DMS 273 treated with DMSO at 0.1 percent for 48 hours (cell line): ENCODE measurements at places on chromosomes 6 and 20.
A peak's percentile ranks its signal among the peaks of the same experiment; 100 is the strongest.

DNA sequence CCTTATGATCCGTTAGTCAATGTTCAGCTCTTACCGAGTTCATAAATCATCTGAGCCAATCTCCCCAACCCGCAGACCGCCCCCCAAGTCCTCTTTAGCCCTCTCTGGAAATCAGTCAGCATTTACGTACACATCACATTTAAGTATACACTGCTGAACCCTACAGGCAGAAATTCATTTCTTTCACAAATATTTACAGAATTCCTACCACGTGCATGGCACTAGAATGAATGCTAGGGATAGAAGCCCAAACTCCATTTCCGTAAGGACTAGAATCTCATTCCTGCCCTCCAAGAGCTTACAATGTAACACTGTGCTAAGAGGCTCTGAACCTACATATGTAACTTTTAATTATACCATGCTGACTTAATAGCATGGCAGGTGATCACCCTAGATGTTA lies 1.8 kb downstream of the OSER1 start:
- DNase-seq = no peak

- DNase-seq = no peak
Observed at GRCh38 chr6:164163239-164163638, 748.7 kb downstream of the QKI start.

GRCh38 chr20:11229772-11230171 lies 556.0 kb upstream of the JAG1 start:
- DNase-seq = no peak

GRCh38 chr6:140932909-140933308 lies 1199.8 kb upstream of the GJE1 start:
- no peak for DNase-seq

DNA sequence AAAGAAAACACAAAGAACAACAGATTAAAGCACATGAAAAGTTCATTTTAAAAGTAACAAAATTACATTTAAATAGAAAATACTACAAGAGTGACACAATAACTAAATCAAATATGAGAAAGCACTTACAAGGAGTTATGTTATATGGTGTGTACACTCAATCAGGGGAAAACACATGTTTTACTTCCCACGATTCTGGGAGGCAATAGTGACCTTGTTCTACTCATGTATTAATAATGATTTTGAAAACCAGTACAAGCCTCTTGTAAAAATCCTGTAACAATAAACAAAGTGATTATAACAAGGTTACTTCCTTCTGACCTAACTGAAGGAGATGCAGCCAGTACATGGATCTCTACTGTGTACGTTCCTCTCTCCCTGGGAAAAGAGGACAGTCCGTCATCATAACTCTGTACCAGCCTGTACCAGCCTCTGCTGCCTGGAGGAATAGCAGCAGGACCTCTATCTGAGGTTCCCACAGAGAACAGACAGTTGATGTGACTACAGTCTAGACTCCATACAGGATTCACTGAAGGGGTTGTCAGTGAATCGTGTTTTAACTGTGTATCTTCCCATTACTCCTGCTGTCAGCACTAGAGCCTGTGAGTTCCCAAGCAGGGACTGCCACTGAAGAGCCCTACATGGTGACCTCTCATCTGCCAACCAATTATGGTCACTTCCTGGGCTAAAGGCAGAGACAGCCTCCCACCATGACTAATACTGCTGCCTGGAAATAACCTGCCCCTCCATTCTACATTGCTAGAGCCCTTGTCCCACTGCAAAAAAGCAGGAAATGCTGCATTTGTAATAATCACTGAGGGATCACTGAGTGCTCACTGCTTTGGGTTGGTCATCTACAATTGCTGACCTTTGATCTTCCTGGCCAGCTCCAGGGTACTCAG lies 149.7 kb downstream of the KIF16B start:
- no peak for DNase-seq

- DNase-seq = no peak
Observed at GRCh38 chr6:28134015-28134414, 7.7 kb upstream of the ZKSCAN8 start.

GRCh38 chr20:2300420-2300819 lies 4.6 kb downstream of the TGM3 start:
- no peak for DNase-seq

DNA sequence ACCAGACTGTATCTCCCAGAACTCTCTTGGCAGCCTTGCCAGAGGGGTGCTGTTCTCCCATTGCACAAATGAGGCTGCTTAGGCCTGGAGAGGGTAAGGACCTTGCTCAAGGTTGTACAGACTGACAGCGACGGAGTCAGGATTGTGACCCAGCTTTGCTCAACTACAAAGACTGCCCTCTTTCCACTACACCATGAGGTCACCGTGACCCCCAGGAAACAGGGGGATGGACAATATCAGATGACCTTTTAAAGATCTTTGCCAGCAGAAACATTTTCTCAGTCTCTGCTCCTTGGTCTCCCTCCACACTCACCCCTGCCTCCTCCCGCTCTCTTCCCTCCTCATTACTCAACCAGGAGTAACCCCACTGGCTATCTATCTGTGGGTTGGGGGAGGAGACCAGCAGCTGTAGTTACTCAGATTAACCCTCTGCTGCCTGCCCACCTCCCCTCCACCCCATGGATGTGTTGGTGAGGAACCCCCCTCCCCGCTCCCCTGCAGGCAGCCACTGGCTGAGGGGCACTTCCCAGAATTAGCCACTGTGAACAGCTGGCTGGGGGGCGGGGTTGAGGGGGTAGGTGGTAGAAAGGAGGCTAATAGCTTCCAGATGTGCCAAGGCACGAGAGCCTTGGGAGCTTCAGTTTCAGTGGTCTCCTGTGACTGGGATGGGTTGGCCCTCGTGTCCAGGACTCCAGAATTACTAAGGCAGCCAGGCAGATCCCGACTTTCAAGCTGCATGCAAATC lies 26.9 kb upstream of the MRPS18A start:
- DNase-seq = no peak

- no peak for DNase-seq
Observed at GRCh38 chr6:9647071-9647445, 767.8 kb downstream of the TFAP2A start.

GRCh38 chr6:95274686-95275235 lies 302.6 kb upstream of the MANEA start:
- DNase-seq = no peak

DNA sequence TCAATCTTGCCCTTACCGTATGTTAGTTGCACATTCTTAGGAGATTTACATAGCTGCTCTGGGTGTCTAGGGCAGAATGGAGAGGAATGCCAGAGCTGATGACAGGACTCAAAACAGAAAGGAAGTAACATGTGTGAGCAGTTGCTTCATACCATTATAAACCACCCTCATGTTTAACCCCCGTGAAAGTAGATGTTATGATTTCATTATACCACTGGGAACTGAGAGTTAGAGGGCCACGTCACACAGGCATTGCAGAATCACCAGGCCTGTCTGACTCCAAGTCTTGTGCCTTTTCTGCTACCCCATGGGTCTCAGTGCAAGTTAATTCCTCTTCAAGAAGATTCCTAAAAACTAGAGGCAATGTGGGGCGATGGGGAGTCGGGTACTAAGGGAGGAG lies 23.5 kb upstream of the SIM1 start:
- no peak for DNase-seq

DNA sequence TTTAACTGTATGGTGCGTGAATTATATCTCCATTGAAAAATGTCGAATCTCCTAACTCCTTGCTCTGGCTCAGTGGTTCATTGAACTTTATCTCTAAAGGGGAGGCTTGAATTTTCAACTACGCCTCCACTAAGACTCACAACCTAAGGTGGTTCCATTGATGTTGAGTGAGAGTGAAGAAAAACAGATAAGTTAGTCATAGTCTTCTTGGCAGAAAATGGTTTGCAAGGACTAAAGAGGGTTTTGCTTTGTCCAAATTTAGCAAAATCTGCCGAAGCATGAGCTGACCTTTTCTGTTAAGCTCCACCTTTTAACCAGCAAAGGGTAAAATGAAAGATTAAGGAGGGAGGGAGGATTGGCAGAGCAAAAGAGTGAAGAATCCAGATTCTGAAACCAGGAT lies 290.2 kb upstream of the SPTLC3 start:
- no peak for DNase-seq

- DNase-seq = no peak
Observed at GRCh38 chr6:106470316-106470715, 109.8 kb downstream of the CRYBG1 start.

GRCh38 chr20:34089655-34090345 lies 22.2 kb downstream of the EIF2S2 start:
- DNase-seq = no peak

DNA sequence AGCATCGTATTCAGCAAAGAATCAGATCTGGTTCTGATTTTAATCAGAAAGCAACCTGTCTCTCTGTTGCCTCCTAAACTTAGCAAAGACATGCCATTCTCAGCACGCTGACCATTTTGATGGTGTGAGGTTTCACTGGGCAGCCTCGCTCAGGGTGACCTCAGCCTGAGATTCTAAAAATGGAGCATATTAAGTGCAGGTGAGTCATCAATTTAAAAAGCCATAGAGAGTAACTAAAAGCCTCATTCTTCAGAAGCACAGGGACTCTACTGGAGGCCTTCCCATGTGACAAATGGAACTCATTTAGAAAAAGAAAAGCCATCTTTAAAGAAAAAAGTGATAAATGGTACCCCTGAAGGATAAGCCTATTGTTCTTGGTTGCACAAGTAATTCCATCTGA lies 91.3 kb downstream of the FILIP1 start:
- DNase-seq = no peak

DNA sequence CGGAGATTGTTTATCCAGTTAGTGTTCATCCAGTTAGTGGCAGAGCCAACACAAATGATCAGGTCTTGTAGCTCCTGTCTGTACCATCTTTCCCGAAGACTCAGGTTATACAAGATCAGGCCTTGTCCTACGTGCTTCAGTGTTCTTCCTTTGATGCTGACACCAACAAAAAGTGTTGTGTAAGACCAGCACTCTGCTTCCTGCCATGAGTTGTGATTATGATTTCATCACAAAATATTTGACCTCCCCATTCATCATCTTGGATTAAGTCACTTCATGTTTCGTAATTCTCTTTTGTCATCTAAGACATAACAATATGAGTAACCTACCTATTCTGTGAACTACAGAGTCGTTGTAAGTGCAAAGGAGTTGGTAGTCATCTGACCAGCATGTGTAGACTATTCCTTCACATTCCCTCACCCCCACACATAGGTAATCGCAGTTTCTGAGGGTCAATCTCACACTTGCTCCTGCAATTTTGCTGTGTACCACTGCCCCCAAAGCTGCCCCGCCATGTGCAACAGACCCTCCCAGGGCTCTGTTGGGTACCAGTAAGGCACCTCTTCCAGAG lies 135.6 kb upstream of the SLC22A23 start:
- DNase-seq = no peak

DNA sequence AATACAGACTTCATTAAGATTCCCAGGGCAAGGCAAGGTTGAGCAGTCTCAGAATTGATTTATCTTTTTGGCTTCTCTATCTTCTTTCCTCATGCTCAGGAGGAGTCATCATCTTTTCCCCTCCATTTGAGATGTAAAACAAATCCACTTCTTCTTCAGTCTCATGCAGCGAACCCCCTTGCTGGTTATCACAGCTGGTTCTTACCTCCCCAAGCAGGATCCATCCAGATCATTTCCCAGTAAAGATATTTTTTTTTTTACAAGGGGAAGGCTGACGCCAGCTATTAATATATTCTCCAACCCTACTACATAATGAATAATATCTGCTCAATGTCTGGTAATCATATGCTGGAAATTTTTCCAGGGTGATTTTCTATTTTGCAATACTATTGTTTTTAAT lies 508.9 kb upstream of the NOX3 start:
- DNase-seq = no peak

GRCh38 chr6:125780540-125781313 lies 10.0 kb upstream of the NCOA7 start:
- DNase-seq = peak; percentile 89

GRCh38 chr6:108896111-108896661 lies 48.0 kb downstream of the ARMC2 start:
- DNase-seq = no peak

DNA sequence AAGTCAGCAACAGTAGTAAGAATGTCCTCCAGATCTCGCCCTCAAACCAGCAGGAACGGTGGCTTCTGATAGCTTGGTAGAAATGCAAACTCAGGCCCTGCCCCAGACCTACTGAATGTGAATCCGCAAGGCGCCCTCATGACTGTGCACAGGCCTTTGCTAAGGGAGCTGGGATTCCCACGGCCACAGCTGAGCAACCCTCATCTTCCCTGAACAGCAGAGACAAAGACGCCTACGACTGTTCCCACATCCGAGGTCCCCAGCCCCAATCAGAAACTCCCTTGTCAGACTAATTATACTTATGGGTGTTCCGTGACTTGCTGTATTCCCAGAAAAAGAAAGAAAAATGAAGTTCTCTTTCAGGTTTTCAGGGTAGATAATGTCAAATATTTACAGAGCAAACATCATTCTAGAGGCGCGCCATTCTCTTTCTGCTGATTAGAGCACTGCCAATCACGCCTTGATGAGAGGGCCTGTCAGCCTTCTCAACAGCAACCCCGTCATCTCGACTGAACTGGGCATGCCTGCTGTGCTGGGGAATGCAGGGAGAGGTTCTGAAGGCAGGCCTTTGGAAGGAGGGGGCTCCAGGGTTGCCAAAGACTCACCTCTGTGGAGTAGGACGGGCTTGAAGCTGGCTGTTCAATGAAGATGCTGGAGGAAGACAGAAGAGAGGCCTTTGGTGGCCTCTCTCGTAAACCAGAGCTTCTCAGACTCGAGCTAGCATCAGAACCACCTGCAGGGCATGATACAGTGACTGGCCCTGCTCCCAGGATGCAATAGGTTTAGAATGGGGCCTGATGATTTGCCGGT lies 79.9 kb downstream of the ZNF217 start:
- DNase-seq = no peak

GRCh38 chr6:137493218-137494038 lies 766 bp downstream of the OLIG3 start:
- peak; percentile 83 for DNase-seq

- DNase-seq = no peak
Observed at GRCh38 chr20:53030061-53030460, 57.9 kb downstream of the TSHZ2 start.

- no peak for DNase-seq
Observed at GRCh38 chr20:59318803-59319202, 18.4 kb downstream of the EDN3 start.

DNA sequence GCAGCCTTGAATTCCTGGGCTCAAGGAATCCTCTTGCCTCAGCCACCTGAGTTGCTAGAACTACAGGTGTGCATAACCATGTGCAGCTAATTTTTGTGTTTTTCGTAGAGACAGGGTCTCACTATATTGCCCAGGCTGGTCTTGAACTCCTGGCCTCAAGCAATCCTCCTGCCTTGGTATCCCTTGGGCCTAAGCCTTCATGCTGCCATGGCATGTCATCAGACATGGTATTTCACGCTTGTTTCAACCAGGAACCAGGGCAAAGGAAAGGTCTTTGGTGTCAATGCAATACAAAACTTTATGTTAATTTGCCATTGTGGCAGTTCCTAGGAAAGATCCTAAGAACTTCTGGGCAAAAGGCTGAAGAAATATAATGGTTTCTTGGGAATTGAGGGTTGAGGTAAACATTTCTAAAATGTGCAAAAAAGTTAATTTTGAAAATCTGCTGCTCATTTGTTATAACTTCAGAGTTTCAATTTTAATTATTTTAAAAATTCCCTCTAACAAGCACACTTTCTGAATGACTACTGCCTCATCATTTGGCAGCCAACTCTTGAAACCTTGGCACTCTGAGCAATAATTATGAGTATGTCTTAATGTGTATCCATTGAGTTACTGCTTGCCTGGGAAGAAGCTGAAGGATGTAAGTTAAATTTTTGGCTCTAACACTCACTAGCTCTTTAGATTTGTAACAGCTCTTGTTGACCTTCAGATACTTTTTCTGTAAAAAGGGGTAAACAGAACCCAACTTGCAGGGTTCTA lies 154.1 kb downstream of the GJA10 start:
- DNase-seq = no peak

GRCh38 chr6:136466777-136467176 lies 83.4 kb downstream of the MAP7 start:
- DNase-seq = no peak
